ENCODE measurements at places on chromosomes 12 and 14.

GRCh38 chr14:73674986-73675385, 30.2 kb downstream of the DNAL1 start:
- no peak for DNase-seq

GRCh38 chr12:16261944-16262475, 15.5 kb downstream of the SLC15A5 start:
- DNase-seq = no peak

GRCh38 chr12:27967551-27968054, 4.9 kb downstream of the PTHLH start:
- peak; percentile 88 for DNase-seq

DNA sequence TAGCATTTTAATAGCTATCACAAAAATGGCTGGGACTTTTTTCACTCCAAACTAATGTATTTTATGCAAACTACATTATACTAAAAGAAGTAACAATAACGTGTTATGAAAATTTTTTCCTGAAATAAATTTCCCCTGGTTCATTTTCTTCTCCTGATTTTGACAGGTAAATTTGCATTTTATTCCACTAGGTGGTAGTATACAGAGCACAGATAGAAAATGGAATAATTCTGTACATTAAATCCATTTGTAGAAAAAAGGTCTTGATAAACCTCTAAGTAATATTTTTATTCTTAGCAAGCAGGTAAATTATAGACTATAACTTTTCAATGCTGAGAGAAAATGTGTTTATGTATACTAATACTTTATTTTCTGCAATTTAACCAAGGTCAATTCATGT, 96.5 kb downstream of the BCAT1 start:
- no peak for DNase-seq

DNA sequence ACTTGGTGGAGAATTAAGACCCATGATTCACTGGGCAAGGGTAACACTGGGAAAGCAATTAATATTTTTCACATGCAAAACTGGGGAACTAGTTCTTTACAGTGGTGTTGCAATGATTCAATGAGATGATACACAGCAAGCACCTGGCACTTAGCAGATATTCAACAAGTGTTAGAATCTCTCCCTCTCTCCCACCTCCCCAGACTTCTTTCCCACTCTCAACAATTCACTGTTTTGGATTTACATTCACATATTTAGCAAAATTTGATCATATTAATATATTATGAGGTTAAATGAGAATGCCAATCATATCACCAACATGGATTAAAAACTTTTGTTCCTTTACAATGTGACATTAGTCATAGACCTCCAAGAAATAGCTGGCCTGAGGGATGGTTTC, 223.1 kb upstream of the GRIP1 start:
- no peak for DNase-seq
